NCI-H2171 treated with DMSO at 0.1 percent for 48 hours (cell line): ENCODE measurements at places on chromosomes 16 and 17.

DNA sequence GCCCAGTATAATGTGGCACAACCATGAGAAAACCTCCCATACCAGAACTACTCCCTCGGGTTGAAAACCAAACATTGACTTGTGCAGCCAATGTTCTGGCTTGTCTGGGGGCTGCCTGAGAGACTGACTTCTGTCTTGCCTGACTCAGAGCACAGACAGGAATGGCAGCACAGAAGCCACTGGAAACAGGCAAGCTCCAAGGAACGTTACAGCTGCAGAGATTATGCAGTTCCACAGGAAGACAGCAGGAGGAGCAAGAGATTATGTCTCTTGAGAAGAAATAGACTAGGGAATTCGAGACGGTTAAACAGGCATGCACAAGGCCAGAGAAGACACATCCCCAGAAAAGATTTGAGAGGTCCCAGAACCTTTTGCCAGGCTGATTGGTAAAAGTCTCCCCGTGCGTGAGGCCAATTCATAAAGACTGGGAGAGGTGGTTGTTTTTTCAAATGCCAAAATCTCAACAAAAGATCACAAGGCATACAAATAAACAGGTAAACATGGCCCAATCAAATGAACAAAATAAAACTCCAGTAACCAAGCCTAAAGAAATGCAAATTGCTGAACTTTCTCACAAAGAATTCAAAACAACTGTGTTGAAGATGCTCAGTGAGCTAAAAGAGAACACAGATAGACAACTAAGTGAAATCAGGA is 90.6 kb upstream of the CDH5 start:
- DNase-seq = peak; percentile 72

- DNase-seq = no peak
Measured at GRCh38 chr16:264440-264951, 11.2 kb downstream of the RGS11 start.

- no peak for DNase-seq
Measured at GRCh38 chr17:3813171-3813570, 12.2 kb upstream of the ITGAE start.

DNA sequence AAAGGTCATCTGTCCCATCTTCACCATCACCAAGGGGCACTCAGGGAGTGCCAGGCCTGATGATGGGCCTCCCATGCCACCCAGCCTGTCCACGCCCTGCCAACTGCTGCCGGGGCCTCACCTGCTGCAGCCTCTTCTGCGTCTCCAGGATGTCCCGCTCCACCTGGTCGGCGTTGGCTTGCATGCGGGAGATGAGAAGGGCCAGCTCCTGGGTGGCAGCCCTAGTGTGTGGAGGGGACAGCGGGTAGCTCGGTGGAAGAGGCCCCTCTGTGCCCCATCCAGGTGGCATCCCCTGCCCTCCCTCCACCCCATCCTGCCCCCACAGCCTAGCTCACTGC is 3.2 kb downstream of the EVPL start:
- DNase-seq = no peak

- DNase-seq = no peak
Measured at GRCh38 chr16:86669937-86670749, 91.8 kb downstream of the FOXL1 start.

- DNase-seq = no peak
Measured at GRCh38 chr17:73105431-73105830, 12.9 kb upstream of the SLC39A11 start.

DNA sequence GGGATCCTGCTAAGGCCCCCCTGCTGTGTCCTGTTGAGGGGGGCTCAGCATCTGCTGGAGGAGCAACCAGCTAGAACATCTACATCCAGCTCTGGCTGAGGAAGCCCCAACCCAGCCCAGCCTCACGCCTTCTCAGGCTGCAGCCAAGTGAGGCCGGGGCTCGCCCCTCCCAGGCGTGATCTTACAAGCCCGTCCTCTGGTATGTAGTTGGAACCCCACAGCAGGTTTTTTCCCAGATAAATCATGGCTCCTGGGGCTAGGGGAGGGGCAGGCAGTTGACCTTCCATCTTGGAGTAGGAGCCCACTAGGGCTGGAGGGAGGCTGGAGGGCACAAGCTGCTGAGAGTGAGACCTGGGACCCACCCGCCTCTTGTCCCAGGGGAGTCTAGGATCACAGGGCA is 4.7 kb downstream of the FAM83G start:
- DNase-seq = no peak

- no peak for DNase-seq
Measured at GRCh38 chr17:70172923-70173322, 3.6 kb downstream of the KCNJ2 start.

- no peak for DNase-seq
Measured at GRCh38 chr16:22635357-22635761, 124.7 kb downstream of the NPIPB5 start.

GRCh38 chr17:20271011-20271610 is 196.2 kb downstream of the LGALS9B start:
- no peak for DNase-seq

GRCh38 chr16:51881731-51882130 is 665.2 kb downstream of the TOX3 start:
- DNase-seq = no peak

DNA sequence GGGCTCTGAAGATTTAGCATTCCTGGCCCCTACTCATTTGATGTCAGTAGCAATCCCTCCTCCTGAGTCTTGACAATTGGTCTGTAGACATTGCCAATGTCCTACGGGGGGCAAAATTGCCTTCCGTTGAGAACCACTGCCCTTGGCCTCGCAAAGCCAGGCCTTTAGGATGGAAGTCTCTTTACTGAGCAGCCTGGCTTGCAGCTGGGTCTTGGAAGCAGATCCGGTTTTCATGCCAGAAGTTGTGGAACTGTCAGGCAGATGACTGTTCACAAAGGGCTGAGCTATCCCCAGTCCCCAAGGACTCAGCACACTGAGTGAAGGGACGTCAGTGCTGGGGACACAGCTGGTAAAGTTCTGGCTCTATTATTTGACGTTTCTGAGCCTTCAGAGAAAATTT is 83.2 kb downstream of the WSCD1 start:
- no peak for DNase-seq

GRCh38 chr17:14156689-14157088 is 80.0 kb downstream of the CDRT15 start:
- DNase-seq = no peak

GRCh38 chr16:86716649-86717048 is 138.3 kb downstream of the FOXL1 start:
- DNase-seq = no peak

GRCh38 chr17:42311240-42312034 is 23.1 kb downstream of the STAT5A start:
- peak; percentile 65 for DNase-seq

DNA sequence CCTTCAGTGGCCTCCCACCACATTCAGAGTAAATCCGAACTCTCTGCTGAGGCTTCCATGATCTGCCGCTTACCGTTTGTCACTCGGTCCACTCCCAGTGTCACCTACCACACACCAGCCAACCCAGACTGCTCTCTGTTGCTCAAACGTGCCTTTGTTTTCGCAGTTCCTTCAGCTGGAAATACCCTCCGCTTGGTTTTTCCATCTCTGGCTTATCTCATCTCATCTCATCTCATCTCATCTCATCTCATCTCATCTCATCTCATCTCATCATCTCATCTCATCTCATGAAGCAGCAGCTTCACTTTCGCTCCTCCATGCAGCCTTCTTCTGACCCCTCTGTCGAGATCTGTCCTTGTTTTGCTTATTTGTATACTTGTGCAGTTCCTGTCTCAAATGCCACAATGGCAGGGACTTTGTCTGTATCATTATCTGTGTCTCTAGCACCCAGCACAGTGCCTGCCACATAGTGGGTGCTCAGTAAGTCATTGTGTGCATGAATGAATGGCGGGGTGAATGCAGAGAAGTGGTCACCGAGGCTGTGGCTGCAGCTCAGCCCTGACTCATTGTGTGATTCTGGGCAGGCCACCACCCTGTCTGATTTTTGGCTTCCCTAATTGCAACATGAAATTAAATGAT is 3.8 kb upstream of the SNX20 start:
- DNase-seq = no peak

DNA sequence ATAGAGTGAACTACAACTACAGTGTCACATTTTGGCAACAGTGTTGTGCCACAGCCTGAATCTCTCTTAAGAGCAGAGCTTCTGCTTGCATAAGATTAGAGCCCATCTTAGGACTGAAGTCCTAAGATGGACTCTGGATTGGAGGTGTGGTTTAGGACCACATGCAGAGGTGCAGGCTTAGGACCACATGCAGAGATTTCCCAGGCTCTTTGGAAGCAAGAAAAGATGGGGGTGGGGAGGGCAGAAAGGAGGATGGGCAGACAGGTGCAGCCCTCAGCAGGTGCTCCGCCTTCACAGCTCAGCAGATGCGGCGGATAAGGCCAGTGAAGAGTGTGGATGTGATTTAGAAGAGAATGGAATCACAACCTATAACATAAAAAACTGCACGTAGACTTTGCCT is 128.7 kb downstream of the TANGO6 start:
- peak; percentile 91 for DNase-seq

DNA sequence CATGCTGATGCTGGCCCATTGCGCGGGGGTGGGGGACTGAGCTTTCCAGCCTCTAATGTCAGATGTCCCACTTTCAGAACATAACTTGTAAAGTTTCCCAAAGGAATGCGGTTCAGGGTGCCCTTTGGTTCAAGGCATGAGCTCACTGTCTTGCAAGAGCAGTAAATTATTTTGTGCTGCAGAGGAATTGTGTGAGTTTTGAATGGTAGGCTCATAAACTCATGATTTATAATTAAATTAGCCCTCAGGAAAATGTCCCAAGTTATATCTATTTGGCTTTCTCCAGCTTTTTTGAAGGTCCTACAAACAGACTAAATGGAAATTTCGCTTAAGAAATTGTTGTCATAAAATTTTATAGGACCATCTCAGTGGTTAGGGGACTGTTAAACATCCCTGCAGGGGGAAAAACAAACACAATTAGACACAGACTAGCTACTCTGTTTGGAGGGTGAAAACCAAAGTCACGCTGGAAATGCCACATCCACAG is 321.8 kb downstream of the HS3ST3B1 start:
- no peak for DNase-seq

GRCh38 chr17:17732892-17733670 is 51.8 kb downstream of the RAI1 start:
- DNase-seq = no peak

DNA sequence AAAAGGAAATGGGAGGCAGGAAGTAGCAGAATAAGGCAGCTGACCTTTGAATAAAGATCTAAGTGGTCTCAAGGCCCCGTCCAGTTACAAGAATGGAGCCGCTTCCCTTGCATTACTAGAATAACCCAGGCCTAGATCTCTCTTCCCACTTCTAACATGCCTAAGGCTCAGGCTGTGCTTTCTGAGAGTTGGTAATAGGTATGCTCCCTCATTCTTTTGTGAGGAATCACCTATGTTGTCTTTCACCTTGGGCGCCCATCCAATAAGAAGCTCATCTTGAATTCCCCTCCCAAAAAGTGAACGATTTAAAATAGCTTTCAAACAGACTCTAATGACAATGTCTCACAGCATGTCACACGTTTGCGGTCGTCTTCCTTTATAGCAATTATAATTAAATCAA is 101.2 kb downstream of the KCNJ2 start:
- DNase-seq = no peak

- DNase-seq = no peak
Measured at GRCh38 chr17:78925662-78926555, 722 bp upstream of the TIMP2 start.

DNA sequence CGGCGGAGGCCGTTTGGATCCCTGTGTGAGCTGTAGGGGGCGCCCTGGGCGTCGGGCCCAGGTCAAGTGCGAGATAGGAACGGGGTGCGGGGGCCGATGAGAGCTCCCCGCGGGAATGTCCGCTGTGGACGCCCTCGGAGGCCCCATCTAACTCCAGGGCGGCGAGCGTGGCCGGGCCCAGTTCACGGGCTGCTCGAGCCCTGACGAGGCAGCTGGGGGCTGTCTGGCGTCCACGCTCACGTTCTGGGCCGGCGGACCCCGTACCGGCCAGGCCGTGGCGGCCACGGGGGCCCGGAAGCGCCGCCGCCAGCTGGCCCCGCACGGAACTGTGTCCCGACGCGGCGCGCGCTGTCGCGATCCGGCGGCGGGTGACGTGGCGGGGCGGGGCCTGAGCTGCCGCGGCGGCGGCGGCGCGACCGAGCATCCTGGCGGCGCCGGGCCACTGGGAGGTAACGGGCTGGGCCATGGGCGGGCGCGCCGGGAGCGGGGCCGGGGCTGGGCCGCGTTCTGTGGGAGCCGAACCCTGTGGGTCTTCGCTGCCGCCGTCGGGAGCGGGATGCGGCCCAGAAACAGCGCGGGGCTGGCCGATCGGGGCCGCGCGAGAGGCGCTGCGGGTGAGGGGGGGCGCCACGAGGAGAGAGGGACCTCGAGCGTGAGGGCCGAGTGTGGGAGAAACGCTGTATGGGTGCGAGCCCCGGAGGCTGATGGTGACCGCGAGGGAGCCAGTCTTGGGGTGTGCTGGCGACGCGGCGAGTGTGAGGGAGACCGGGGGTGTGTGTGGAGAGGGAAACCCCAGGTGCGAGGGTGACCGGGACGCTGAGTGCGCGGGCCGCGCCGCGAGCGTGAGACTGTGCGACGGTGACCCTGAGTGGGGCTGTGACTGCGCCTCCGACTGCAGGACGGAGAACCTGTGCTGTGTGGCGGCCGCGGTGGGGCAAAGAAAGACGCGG is at the start of gene SLC7A6:
TSS of gene SLC7A6 (plus strand) at position 399 of the 950 bp plus-strand sequence. CDS start 10,201 bp downstream, outside the sequence.
- DNase-seq = peak; percentile 59

GRCh38 chr16:11224894-11225676 is 30.9 kb downstream of the SOCS1 start:
- no peak for DNase-seq

DNA sequence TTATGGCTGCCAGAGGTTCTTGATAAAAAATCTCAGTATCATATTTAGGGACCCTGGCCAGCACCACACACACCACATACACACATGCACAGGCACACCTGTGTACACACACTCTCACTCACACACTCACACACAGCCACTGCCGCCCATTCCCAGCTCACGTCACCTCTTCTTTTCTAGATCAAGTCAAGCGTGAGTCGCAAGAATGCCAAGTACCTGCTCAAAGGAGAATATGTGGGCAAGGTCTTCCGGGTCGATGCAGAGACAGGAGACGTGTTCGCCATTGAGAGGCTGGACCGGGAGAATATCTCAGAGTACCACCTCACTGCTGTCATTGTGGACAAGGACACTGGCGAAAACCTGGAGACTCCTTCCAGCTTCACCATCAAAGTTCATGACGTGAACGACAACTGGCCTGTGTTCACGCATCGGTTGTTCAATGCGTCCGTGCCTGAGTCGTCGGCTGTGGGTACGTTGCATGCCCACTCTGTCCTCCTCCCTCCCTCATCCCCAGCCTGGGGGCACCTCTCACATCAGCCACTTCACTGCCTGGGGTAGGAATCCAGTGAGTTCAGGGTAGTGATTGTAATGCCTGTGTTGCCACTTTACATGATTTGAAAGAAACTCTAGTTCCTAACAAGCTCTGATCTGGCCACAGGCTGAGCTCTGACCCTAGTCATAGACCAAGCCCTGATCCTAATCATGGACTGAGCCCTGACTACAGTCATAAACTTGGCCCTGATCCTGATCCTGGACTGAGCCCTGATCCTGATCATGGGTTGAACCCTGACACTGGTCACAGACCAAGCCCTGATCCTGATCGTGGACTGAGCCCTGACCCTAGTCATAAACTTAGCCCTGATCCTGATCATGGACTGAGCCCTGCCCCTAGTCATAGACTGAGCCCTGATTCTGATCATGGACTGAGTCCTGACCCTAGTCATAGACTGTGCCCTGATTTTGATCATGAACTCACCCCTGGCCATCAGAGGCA is 20.4 kb downstream of the CDH5 start:
- no peak for DNase-seq

GRCh38 chr17:35448214-35448898 is at the start of gene SLFN13:
Gene SLFN13 (minus strand): TSS chr17:35448766. CDS start chr17:35445680, 3,086 bp downstream.
- DNase-seq = no peak
